ENCODE measurements at places on chromosomes 5 and 9.
A peak's percentile ranks its signal among the peaks of the same experiment; 100 is the strongest.

DNA sequence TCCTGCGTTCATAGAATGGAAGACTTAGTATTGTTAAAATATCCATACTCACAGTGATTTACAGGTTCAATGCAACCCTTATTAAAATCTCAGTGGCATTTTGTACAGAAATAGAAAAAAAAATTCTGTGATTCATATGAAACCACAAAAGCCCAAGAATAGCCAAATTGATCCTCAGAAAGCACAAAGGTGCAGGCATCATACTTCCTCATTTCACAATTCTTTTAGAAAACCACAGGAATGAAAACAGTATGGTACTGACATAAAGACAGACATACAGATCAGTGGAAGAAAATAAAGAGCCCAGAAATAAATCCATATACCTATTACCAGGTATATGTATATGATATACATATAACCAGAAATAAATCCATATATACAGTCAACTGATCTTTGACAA is 86.8 kb upstream of the MEGF10 start:
- DNase-seq: no peak

DNA sequence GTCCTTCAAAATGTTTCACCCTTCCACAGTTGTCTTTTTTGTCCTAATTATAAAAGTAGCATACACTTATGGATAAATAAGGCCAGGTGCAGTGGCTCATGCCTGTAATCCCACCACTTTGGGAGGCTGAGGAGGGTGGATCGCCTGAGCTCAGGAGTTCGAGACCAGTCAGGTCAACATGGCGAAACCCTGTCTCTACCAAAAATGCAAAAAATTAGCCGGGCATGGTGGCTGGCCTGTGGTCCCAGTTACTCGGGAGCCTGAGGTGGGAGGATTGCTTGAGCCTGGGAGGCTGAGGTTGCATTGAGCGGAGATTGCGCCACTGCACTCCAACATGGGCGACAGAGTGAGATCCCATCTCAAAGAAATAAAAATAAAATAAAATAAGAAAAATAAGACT is 1.6 kb downstream of the C5orf52 start:
- DNase-seq: no peak

DNA sequence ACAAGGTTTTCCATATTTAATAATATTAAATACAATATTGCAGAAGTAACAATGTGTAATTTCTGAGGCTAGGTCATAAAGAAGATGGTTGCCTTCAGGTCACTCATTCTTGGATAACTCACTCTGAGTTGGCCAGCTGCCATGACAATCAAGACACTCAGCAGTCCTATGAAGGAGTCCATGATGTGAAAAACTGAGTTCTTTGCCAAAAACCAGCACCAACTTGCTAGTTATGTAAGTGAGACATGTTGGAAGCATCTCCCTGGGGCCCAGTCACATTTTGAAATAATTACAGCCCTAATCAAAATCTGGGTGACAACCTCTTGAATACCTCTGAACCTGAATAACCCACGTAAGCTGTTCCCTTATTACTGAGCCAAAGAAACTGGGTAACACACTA is 453.2 kb downstream of the CDH18 start:
- no peak for DNase-seq

- no peak for DNase-seq
Measured at GRCh38 chr9:27337236-27337635, 40.3 kb upstream of the EQTN start.

GRCh38 chr5:139125991-139126390 is 72.2 kb downstream of the SIL1 start:
- no peak for DNase-seq

DNA sequence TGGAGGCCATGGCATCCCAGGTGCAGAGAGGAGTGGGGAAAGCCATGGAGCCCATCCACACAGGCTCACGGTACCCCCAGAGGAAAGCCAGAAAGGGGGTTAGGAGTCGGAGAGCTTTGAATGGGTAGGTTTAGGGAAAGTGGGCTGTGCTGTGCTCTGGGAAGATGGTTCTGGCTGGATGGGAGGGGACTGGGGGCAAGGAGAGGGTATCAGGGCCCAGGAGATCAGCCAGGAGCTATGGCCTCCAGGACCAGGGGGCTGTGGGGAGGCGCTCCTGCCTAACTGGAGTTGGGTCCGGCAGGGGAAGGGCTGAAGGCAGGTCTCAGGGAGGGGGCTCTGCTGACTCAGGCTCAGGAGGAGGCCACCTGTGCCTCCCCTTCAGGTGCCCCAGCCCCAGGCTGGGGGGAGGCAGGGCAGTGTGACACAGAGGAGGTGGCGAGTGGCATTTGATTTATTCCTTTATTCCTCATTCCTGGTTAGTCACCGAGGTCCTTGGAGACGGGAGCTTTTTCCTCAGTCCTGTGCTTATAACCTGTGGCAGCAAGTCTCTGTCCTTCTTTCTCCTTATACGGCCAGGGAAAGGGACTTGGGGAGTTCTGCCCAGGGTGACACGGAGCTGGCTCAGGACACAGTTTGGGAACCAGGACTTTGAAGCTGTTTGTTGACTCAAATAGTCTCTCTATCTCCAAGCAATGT is 60.8 kb downstream of the TSTD2 start:
- no peak for DNase-seq

DNA sequence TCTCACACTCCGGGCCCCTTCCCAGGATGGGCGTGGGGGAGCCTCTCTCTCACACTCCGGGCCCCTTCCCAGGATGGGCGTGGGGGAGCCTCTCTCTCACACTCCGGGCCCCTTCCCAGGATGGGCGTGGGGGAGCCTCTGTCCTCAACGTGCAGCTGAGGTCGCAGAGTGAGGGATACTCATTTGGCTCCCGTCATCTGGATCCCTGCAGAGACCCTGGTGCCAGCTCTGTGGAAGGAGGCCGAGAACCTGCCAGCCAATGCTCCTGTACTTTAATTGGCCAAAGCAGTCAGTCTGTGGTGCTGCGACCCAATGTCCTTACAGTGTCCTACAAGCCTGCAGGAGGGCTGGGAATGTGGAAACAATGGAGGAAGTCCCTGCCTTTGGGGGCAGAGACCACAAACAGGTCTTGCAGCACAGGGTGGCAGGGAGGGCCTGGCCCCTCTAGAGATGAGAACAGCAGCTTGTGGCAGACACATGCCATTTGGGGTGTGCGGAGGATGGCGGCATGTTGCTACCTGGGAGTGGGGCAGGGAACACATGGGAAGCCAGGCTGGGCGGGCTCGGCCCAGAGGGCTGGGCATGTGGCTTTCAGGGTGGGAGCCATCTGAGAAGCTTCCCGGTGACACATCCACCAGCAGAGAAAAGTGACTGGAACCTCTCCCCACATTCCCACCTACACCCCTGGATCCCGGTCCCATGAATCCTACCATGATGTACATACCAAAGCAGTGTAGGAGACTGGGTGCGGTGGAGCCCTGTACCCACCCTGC is 13.6 kb upstream of the MRNIP start:
- no peak for DNase-seq

DNA sequence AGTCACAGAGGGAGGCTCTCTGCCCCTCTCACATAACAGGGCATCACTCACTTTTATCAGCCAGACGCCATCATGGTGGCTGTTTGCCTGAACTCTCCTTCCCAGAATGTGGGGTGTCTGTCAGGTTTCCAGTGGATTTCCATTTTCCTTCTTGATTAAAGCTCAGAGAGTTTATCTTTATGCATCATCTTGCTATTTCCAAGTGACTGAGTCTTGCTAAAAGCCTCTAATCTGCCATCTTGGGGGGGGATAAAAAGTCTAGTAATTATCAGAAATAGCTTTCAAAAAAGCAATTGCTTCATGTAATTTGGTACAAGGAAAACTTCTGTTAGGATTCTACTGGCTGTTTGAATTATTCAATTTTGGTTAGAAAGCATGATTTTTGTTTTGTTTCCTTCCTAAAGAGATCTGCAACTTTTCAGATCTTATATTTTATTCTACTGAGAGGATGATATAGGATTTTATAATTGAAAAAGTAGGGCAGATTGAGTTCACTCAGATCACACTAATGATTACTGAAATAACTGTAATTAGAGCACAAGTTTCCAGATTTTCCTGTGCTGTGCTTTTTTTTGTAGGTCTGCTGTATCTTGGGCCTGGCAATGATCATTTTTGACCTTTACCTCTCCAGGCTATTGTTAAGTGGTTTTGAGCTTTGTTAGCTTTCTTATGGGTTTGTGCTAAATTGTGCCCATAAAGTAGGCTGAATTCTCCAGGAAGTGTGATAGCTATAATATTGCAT is 661.5 kb downstream of the TLE4 start:
- DNase-seq: no peak

GRCh38 chr5:74765929-74766328 is 988 bp downstream of the GFM2 start:
- no peak for DNase-seq

GRCh38 chr5:38447786-38448185 is 108.7 kb downstream of the LIFR start:
- no peak for DNase-seq

DNA sequence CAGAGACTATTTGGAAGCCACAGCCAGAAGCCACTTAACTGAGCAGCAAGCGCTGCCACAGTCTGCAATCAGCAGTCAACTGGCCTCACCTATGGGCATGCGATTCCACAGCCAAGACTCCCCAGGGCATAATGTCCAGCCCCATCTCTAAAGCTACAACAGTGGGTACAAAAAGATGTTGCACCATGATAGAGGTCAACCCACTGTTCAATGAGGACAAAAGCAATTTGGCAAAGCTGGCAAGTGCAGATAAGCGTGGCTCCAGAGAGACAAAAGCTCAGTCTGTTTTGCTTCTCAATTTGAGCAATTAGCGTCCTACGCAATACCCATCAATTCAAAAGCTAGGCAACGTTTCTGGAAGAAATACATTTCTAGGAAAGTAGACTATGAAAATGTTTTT is 3.2 kb downstream of the TAS2R1 start:
- DNase-seq: no peak

GRCh38 chr9:132235894-132236661 is 74.2 kb downstream of the NTNG2 start:
- peak; percentile 87 for DNase-seq

- no peak for DNase-seq
Measured at GRCh38 chr5:38931731-38932130, 85.9 kb downstream of the OSMR start.
